ENCODE measurements at places on chromosomes 1 and 21.

GRCh38 chr1:67433837-67434236 lies 3.6 kb upstream of the SERBP1 start:
- no peak overlapping the region for H3K4me3 ChIP-seq
- peaks cover 10% of the 10 kb centered on the region for H3K36me3 ChIP-seq
- peak overlapping the region; percentile 13 for H3K27ac ChIP-seq

GRCh38 chr1:24102961-24103360 lies 9.0 kb downstream of the MYOM3 start:
- H3K27me3 ChIP-seq: peaks cover 22% of the 10 kb centered on the region
- H3K36me3 ChIP-seq: no peaks in the 10 kb centered on the region
- H3K27ac ChIP-seq: no peak overlapping the region
- peaks cover 23% of the 10 kb centered on the region for H3K4me1 ChIP-seq
- DNase-seq: no peak

DNA sequence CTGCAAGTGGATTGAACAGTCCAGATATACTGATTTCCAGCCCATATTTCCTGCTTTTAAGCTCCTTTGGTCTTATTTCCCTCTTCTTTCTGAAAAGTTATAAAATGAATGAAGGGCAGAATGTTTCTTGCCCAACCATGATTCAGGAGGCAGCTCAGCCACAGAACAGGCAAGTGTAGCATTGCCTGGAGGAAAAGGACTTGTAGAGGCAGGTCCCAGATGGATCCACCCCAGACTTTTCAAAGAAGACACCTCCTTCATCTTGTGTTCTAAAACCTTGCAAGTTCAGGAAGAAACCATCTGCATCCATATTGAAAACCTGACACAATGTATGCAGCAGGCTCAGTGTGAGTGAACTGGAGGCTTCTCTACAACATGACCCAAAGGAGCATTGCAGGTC lies at the start of gene CLCA2:
Gene CLCA2 (plus strand): TSS at position 299 of the 400 bp plus-strand sequence. CDS start 77 bp downstream, at position 376.
- H3K27ac ChIP-seq: no peak within 1 kb of the TSS
- no peak within 1 kb of the TSS for H3K4me3 ChIP-seq
- no peaks in the 10 kb centered on the region for H3K4me1 ChIP-seq
- H3K27me3 ChIP-seq: no peaks in the 10 kb centered on the region

- H3K27ac ChIP-seq: no peak overlapping the region
- H3K4me3 ChIP-seq: no peak overlapping the region
- no peak for DNase-seq
These were observed 100.0 kb upstream of the EDEM3 start for GRCh38 chr1:184854496-184855140.

- no peaks in the 10 kb centered on the region for H3K36me3 ChIP-seq
- no peak overlapping the region for H3K27ac ChIP-seq
- H3K4me3 ChIP-seq: no peak overlapping the region
- no peaks in the 10 kb centered on the region for H3K4me1 ChIP-seq
- peaks cover 62% of the 10 kb centered on the region for H3K27me3 ChIP-seq
These were observed 67.5 kb upstream of the CLDN14 start for GRCh38 chr21:36547464-36547863.

GRCh38 chr1:220824031-220824989 lies 37.6 kb downstream of the MTARC1 start:
- no peak for DNase-seq
- no peaks in the 10 kb centered on the region for H3K36me3 ChIP-seq
- no peaks in the 10 kb centered on the region for H3K27me3 ChIP-seq
- H3K27ac ChIP-seq: no peak overlapping the region
- no peaks in the 10 kb centered on the region for H3K4me1 ChIP-seq

GRCh38 chr1:28428012-28428411 lies 58.5 kb downstream of the PHACTR4 start:
- peaks cover 2% of the 10 kb centered on the region for H3K36me3 ChIP-seq
- no peak for DNase-seq
- H3K27me3 ChIP-seq: no peaks in the 10 kb centered on the region
- no peak overlapping the region for H3K27ac ChIP-seq
- H3K4me3 ChIP-seq: no peak overlapping the region
- H3K4me1 ChIP-seq: no peaks in the 10 kb centered on the region
